ENCODE measurements at places on chromosomes 6 and 20.

DNA sequence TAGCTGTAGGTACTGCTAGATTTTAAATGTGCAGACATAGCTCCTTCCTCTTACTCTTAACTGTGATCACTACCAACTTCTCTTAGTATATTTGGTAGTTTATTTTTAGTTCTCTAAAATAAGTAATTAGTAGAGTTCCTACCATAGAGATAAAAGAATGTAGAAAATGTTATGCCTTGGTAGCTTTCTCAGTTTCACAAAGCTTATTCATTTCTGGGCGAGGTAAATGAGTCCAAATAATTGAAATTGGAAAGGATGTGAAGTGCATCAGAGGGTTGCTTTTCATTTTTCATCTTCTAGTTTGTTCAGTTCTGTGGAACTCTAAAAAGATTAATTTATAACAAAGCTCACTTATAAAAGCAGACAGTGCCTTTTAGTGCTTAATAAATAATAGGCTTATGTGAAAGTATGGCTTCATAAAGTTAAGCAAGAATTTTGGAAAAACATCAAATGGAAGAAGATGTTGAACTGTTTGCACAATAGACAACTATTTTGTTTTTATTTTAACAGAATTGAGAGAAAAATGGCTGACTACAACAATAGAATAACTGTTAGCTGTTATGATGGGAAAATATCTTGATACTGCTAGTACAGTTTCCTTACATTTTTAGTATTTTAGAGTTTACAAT, 303.7 kb downstream of the UTRN start:
- DNase-seq: no peak

- DNase-seq: no peak
Observed at GRCh38 chr6:39082310-39082709, 32.7 kb downstream of the SAYSD1 start.

- DNase-seq: no peak
Observed at GRCh38 chr6:105560611-105561066, 157.8 kb upstream of the PREP start.

DNA sequence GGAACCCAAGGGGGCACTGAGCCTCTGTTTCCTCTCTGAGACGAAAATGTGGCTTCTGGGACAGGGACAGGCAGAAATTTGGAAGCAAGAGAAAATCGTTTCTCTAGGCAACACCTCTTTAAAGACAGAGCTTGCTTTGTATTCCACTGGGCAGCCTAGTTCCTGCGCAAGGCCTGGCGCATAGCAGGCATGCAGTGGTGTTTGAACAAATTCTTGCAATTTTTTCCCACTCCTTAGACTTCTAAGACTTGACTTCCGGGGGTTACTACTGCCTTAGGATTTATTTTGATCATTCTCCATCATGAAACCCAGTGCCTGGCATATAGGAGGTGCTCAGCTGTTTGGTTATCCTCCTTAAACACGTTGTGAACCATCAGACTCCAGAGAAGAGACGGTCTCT, 249.0 kb upstream of the KCNG1 start:
- DNase-seq: no peak

DNA sequence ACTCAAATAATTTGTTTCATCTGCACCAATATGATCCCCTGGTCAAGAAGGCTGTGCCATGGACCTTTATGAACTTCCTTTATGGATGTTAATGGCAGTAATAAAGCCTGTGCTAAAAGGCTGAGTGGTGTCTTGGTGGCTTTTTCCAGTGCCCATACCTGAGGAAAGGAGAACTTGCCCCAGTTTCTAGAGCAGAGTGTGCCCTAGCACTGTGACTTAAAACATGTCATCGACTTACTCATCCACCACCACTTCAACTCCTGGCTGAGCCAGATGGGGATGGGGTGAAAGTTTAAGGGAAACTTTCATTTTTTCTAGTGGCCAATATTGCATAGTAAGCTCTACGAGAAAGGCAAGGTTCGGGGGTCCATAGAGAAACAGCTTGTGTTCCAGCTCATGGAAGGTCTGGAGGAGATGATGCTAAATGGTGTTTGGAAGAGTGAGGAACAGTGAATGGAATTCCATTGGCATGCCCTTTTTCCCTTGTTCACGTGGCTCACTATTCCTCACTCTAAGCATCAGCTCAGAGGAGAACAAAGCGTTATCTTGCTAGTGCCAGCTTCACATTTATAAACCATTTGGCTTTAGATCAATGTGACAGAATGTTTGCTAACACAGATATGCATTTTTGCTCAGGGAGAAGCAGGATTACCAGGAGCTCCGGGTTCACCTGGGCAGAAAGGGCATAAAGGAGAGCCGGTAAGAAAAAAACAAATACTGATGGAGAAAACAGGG, 71.2 kb downstream of the COL19A1 start:
- no peak for DNase-seq

- no peak for DNase-seq
Observed at GRCh38 chr6:56605435-56605834, 37.3 kb downstream of the DST start.
